Liver (tissue), 10 donors: ENCODE measurements at places on chromosomes 7 and 10. TPM values are rescaled to one million over a fixed set of nuclear protein-coding genes. Genes with fewer than 3 reads are reported as not detected.

The CLDN3 gene
- total RNA-seq: 21.1 TPM

The TRIM24 gene
- 19.7 TPM for total RNA-seq

The TAS2R41 gene
- not detected for total RNA-seq

The KLF14 gene
- total RNA-seq: 0.05 TPM

- H3K36me3 ChIP-seq: no peaks in the 10 kb centered on the region
- H3K4me3 ChIP-seq: no peak overlapping the region
- no peaks in the 10 kb centered on the region for H3K4me1 ChIP-seq
- DNase-seq: no peak
These were observed 49.1 kb upstream of the CDC14C start for GRCh38 chr7:48875045-48875916.

DNA sequence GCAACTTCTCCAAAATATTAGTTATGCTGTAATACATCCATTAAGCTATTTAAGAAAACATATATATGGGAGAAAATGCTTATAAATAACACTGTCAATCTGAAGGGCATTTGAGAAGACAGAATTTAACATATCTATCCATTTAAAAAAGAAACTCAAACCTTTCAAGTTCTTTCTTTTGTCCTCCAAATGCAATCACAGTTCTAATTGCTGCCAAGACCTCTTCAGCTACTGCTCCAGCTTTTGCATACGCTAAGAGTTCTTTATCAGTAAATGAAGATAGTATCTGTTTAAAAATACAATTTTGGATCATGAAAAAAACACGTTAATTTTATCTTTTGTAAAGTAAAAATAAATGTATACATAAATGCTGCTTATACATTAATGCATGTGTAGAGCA lies 39.6 kb downstream of the ABCB1 start:
- no peak overlapping the region for H3K27ac ChIP-seq
- peaks cover 4% of the 10 kb centered on the region for H3K4me1 ChIP-seq
- no peaks in the 10 kb centered on the region for H3K27me3 ChIP-seq
- no peak overlapping the region for H3K4me3 ChIP-seq

- no peaks in the 10 kb centered on the region for H3K36me3 ChIP-seq
- DNase-seq: no peak
- peak overlapping the region; percentile 91 for H3K4me3 ChIP-seq
- H3K27me3 ChIP-seq: no peaks in the 10 kb centered on the region
- peak overlapping the region; percentile 58 for H3K27ac ChIP-seq
- H3K4me1 ChIP-seq: peaks cover 4% of the 10 kb centered on the region
These were observed 933 bp upstream of the RNF32 start for GRCh38 chr7:156639426-156640256.

DNA sequence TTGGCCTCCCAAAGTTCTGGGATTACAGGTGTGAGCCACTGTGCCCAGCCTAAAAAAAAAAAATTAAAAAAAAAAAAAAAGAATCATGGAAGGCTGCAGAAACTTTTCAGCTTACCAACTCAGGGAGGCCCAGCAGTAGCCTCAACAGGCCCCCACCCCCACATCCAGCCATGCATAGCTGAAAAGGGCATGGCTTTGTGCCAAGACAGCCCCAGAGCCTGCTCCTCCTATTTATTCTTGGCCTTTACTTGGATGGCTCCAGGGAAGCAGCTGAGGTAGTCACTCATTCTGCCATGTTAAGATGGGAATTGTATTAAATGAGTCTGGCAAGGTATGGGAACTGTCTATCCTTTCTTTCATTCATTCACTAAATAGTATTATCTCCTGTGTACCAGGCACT lies 13.7 kb upstream of the CNNM2 start:
- no peaks in the 10 kb centered on the region for H3K27me3 ChIP-seq
- no peaks in the 10 kb centered on the region for H3K4me1 ChIP-seq
- H3K27ac ChIP-seq: no peak overlapping the region
- peaks cover 8% of the 10 kb centered on the region for H3K36me3 ChIP-seq
- H3K4me3 ChIP-seq: no peak overlapping the region
- no peak for DNase-seq

- H3K4me3 ChIP-seq: no peak overlapping the region
- no peaks in the 10 kb centered on the region for H3K27me3 ChIP-seq
- H3K36me3 ChIP-seq: no peaks in the 10 kb centered on the region
- no peak for DNase-seq
These were observed 7.2 kb downstream of the FAM3C start for GRCh38 chr7:121388950-121389349.

- DNase-seq: no peak
- H3K4me1 ChIP-seq: peaks cover 2% of the 10 kb centered on the region
- no peaks in the 10 kb centered on the region for H3K27me3 ChIP-seq
- H3K36me3 ChIP-seq: no peaks in the 10 kb centered on the region
- no peak overlapping the region for H3K27ac ChIP-seq
These were observed 69.3 kb downstream of the FOXL3 start for GRCh38 chr7:359226-359765.
